Caudate nucleus (tissue), 63 donors: ENCODE measurements at places on chromosomes 6 and 20.

GRCh38 chr6:100228437-100228833 is 234.4 kb upstream of the MCHR2 start:
- DNase-seq = no peak

- no peak for DNase-seq
Measured at GRCh38 chr20:3222635-3223600, 13.6 kb downstream of the ITPA start.

DNA sequence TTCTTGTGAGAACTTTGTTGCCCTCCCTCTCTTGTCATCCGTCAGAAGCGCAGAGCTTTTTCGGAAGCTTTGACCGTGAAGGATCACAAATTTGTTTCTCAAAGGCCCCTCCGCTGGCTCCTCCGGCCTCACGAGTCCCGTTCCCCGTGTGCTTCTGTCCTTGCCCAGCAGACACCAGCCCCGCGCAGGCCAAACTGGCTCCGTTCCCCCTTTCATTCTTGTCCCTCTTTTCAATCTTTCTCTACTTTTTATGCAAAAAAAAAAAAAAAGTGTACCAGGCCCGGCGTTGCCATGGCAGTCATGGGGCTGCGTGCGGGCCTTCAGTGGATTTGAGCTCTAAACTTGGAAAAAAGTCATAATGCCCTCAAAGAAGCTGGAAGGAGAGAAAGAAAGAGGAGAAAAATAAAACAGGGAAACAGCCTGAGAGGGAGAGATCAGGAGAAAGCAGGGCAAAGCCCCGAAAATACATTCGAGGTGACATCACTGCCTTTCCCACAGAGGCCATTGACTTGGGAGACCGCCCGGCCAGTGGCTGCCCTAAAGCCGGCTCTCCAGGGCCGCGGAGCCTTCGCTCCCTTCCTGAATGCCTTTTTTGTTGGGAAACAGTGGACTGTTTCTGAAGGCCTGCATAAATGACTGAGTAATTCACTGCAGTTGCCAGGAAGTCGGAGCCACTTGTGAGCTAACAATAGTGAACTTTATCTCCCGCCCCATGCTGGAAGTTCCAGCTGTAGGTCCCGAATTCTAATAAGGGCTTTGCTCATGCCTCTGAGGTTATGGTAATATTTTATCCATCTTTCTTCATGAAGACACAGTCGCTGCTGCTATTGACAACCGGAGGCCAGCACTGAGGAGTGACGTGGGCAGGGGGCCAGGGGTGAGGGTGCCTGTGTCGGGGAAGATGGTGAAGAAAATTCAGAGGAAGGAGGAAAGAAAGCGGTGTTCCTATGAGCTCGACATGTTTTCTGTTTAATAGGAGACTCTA is 670.9 kb downstream of the QKI start:
- DNase-seq = peak; percentile 91

DNA sequence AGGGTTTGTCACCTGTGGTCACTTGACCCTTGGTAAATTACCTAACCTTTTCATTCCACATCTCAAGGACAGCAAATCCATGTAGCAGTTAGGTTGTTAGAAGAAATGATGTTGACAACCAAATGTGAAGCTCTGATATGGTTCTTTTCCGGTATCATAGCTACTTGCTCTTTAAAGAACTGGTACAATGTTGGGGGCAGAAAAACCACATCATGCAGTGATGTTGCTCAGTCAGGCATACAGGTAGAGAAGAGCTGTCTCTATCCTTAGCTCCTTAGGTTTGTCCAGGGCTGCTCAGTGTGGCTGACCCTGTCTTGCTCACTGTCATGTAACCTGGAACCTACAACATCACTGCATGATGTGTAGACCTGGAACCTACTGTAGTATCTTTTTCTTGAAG is 135.5 kb downstream of the LRRC1 start:
- no peak for DNase-seq

GRCh38 chr20:36544134-36545018 is 3.1 kb downstream of the MYL9 start:
- DNase-seq = no peak

GRCh38 chr6:43455531-43456428 is at the start of gene DLK2:
Gene DLK2, minus strand, starts transcription at chr6:43455548. Its CDS starts 723 bp downstream, at chr6:43454825.
- DNase-seq = peak; percentile 63

GRCh38 chr20:25629816-25630499 is 6.1 kb upstream of the NANP start:
- DNase-seq = no peak

GRCh38 chr6:69007781-69008180 is 372.7 kb downstream of the ADGRB3 start:
- DNase-seq = no peak

GRCh38 chr6:134873500-134874388 is 76.2 kb downstream of the ALDH8A1 start:
- DNase-seq = no peak

GRCh38 chr6:85436939-85437495 is 12.9 kb upstream of the NT5E start:
- no peak for DNase-seq

DNA sequence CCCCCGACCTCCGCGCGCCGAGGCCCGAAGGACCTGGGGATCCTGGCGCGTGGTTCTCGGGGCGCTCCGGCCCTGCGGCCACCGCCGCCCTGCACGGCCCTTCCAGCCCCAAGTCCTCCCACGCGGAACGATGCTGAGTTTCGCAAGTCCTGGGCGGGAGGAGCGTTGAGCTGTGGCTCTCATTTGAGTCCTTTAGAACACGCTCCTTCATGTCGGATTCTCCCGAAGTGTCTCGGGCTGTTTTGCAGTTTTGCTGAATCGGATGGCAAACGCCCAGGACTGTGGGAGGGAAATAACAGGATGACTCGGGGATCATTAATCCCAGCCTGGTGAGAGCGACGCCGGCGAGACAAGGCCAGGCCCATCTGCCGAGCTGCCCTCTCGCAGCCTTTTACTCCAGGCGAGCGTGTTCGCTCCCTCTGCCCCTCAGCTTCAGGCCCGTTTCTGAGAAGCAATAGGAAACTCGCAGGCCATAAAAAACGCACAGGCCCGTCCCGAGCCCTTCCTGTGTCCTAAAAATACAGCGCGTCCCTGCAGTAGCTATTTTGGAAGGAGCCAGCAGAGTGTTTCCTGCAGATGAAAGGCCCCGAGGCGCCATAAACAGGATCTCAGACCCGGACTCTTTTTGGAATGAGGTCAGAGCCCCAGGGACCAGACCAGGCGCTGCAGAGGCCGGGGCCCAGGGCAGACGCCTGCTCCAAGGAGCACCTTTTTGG is 153.5 kb downstream of the DLL1 start:
- no peak for DNase-seq

DNA sequence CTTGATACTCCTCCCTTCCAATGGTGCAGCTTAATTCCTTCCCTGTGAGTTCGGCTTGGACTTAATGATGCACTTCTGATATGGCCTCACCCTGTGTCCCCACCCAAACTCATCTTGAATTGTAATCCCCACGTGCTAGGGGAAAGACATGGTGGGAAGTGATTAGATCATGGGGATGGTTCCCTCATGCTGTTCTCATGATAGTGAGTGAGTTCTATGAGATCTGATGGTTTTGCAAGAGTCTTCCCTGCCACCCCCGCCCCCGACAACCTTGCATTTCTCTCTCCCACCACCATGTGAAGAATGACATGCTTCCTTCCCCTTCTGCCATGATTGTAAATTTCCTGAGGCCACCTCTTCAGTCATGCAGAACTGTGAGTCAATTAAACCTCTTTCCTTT is 50.3 kb upstream of the HLA-G start:
- DNase-seq = no peak

- no peak for DNase-seq
Measured at GRCh38 chr20:43987531-43987930, 72.9 kb downstream of the TOX2 start.

DNA sequence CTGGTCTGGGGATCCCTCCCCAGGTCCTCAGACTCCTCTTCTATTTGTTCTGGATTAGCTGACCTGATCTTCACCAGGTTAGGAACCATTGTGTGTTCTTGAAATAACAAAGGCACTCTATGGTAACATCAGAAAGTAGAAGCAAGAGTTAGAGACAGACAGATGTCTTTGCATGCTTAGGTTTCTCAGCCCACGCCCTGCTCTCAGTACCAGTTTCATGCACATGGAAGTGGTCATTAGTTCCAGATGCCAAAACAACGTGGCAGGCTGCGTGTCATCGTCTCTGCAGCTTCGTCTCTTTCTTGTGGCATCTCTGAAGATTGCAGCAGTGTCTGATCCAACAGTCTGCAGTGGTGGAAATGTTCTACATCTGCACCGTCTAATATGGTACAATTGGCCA is 89.4 kb downstream of the PACRG start:
- no peak for DNase-seq

GRCh38 chr6:10528158-10528981 is 7.2 kb downstream of the GCNT2 start:
- no peak for DNase-seq

DNA sequence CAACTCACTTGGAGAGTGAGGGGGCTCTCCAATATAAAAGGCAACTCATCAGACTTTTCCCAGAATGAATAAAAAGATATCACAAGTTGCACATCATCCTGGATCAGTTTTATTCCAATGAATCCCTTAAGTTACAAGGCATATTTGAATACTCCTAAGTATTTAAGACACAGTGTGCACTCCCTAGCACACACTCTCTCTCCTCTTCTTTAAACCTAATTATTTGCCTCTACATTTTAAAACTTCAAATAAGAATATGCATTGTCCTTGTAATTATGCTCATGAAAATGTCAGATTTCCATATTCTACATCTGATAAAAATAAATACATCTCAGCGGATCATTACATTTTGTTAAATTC is 273.6 kb downstream of the ADGB start:
- no peak for DNase-seq

DNA sequence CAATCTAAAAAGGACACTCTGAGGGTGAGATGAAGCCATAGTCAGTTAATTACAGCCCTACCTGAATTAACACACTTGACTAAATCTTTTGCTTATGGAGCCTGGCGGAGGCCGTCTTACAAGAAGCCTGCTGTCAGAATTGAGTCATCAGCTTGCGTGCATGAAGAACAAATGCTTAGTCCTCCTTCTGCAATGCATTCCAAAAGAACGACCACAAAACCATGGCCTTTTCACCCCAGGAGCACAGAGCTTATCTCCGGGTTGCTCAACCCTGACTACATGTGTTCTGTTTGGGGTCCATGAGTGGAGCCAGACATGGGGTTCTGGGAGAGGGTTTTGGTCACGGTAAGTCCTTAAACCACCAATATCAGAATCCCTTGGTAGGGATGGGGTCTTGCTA is 318.1 kb downstream of the CLIC5 start:
- DNase-seq = no peak

DNA sequence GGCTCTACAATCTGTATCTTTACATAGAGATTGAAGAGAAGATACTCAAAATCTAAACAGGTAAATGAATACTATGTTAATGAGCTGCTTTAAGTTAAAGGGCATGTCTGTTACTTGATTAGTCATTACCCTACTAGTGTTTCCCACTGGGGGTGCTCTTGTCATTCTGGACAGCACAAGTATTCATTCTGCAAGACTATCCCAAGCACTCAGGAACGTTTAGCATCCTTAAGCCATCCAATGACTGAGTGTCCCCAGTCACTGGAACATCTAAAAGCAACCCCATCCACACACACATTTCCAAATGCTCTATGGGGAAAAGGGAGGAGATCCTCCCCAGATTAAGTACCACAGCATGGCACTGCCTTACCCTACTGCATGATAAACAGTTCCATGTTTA is 25.7 kb downstream of the EZR start:
- DNase-seq = no peak

GRCh38 chr6:125019918-125020317 is 57.7 kb downstream of the RNF217 start:
- DNase-seq = no peak

DNA sequence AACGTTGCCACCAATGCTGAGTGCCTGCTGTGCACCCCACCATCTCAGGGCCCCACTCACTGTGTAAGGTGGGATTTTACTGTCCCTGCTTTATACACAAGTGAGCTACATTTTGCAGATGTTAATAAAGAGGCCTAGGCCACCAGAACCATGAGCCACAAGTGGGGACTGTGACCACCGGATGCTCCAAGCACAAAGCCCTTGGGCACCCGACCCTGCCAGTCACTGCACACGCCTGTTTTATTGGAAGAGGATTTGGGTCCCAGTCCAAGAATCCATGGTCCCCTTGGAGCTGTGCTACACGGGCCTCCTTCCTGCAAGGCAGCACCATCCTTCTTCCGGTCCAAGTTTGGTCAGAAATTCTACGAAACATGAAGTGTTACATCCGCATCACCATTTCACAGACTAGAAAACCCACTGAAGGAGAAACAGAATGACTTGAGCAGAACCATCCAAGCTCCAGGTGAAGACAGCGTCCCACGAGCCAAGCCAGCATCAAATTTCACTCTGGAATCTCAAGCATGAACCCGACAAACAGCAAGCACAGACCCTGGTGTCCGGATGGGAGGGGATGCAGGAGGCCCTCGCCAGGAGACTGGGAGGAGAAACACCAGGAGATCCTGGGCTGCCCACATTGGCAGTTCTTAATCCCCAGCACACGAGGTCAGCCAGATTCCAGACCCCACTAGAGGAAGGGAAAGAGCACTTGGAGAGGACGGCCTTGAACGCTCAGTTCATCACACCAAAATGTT is 226.9 kb downstream of the DLL1 start:
- DNase-seq = no peak

DNA sequence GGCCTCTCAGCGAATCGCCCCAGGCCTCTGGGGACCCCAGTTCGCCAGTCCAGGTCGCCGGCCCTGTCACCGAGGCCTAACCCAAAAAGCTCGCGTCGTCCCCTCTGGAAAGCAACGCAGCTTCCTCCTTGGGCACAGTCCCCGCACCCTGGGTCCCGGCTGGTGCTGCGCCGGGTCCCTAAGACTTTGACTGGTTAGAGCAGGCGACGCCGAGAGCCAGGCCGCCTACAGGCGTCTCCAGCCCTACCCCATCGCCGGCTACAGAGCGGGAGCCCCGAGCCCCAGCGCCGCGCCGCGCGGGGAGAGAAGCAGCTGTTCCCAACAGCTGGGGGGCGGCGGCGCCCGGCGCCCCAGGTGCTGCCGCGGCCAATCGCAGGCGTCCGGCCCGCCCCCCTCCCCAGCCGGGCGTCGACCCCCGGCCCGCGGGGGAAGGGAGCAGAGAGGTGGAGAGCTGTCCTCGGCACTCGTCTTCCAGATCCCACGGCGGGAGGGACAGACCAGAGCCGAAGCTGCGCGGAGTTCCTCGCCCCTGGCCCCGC is 540 bp upstream of the RBM24 start:
- peak; percentile 65 for DNase-seq

DNA sequence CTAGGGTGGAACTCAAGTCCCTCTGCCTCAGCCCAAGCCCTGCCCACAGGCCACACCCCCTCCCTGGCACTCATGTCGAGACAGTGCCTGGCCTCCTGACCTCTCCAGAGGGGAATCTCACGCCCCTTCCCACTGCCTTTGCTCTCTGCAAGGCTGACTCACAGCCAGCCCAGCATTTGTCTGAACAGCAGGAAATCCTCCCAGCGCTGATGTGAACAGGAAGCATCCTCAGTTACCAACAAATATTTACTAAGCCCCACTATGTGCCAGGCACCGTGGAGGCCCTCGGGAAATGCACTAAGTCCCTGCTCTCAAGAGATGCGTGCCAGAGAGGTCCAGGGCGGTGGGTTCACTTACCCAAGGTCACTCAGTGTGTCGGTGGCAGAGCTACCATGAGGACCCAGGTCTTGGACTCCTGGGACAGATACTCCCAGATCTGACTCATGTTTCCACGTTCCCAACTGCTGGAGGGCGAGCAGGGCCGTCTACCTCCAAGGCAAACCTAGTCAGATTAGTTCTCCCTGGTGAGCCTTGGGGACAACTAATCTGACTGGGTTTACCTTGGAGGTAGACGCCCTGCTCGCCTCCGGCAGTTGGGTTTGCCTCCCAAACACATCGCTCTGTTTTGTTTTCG is 7.8 kb downstream of the ADA start:
- no peak for DNase-seq
